ENCODE measurements at places on chromosomes 7 and 10. TPM values are rescaled to one million over a fixed set of nuclear protein-coding genes. Genes with fewer than 3 reads are reported as not detected.

DNA sequence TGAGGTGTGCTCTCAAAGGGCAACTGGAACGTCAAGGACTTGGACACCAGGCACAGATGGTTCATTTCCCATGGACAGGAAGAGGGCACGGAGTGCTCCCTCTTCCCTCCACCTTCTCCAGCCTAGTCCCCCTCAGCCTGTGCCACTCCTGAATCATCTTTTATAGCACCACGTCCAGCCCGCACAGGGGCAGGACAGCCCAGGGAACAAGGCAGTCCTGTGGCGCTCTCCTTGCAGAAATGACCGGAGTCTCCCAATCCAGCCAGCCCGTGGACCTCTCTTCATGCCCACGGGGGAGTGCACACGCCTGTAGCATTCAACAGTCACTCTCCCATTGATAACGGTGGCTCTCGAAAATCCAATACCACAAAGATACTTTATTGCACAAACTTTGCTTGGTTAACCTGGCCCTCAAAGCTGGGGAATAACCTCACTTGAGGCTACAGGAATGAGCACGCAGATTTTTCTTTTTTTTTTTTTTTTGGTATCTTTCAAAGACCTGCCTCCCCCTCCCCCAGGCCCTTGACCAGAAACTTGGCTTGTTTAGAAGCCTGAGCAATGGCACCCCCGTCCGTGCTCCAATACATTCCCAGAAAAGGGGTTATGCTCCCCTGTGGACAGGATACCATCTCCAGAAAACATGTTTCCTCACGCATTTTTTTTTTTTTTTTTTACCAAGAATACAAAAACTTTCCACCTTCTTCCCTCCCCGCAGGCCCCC is 733 bp downstream of the PRKCQ start:
- DNase-seq = no peak

DNA sequence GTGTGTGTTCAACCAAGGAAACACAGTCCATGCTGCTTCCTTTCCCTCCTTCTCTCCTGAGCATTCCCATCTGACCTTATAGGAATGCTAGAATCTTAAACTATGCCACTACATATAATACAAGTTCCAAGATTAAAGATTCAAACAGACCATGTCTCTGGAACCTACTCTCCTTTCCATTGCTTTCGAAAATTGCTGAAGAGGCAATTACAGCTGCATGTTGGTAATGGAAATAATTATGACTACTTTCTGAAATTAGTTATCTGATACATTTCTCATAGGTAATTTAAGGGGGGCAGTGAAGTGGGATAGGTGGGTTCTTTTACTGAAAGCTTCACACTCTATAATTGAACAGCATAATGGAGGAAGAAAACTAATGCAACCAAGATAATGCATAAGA is 285.9 kb upstream of the YAE1 start:
- DNase-seq = no peak

DNA sequence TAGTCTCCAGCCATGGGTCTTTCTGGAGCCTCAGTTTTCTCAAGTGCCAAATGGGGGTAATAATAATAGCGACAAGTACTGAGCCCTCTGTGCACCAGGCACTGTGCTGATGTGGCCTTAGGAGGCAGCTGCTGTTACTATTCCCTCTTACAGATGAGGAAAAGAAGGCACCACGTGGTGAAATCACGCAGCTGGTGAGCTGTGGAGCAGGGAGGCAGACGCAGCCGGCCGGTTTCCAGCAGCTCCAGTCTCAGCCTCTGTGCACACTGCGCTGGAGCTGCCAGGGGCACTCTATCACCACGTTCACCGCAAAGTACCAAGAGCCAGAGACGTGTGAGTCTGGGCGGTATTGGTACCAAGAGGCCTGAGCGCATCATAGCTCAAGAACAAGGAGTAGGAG is 9.6 kb downstream of the PYROXD2 start:
- no peak for DNase-seq

GRCh38 chr7:150745086-150745485 is 7.9 kb downstream of the GIMAP5 start:
- no peak for DNase-seq

DNA sequence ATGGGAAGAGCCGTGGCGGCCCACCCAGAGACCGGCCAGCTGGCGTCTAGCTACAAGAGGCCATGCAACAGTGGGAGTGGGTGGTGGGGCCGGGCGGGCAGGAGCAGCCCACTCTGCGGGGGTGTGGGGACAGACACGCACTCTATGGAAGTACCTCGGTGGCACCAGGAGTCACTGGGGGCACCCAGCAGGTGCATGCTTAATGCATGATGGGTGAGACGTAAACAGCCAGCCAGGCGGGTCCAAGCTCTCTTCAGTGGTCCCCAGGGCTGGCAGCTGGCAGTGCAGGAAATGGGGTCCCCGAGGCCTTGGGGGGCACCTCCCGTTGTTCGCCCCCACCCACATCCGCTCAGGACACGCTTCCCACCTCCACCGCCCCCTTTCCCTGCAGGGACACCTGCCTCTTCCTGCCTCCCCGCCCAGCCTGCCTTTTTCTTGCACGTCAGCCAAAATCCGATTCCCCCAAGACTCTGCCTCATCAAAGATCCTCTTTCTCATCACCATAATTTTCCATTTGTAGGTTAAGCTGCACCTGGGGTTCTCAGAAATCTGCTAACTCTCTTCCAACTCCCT is 22.6 kb upstream of the PSMG3 start:
- DNase-seq = no peak

DNA sequence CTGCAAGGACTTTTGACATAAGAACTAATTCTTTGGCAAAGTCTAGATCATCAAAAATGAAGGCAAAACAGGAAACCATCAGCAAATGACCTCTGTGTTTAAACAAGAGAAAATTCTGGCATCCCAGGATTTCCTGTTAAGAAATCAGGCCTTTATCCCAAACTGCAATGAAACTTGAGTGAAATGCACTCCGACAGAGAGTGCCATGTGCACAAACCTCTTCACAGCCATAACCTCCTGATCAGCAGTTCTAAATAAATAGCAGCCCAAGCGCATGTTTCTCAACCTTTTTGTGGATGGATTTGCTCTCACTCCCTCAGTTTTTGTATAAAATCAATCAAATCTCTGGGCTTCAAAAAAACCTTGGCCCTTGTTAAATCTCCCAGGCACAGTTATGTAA is 107.7 kb upstream of the EEPD1 start:
- peak; percentile 35 for DNase-seq

ERVW-1 gene
- polyA plus RNA-seq = not detected

AMZ1 gene
- polyA plus RNA-seq = 3.7 TPM

KLF6 gene
- polyA plus RNA-seq = 41.8 TPM

PRF1 gene
- not detected for polyA plus RNA-seq
